OCI-LY7 (cell line): ENCODE measurements at places on chromosomes 5 and 9.

DNA sequence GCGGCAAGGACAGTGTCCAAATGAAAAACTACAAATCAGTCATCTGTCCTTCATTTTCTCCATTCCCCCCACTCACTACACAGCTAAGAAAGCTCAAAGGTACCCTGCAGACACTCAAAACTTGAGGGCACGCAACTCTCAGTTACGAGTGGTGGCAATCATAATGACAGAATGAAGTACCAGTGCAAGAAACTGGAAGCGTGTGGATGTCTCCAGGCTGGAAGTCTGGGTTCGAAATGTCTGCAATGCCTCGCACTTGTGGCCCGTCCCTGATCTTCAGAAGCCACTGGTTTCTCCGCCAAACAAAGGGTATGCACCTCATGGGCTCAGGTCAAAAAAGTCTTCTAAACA lies 597 bp upstream of the CENPH start:
- DNase-seq, result no peak

- DNase-seq, result no peak
Observed at GRCh38 chr5:68376935-68377334, 161.4 kb downstream of the PIK3R1 start.

- no peak for DNase-seq
Observed at GRCh38 chr5:18544421-18544820, 910.2 kb downstream of the TAF11L14 start.

DNA sequence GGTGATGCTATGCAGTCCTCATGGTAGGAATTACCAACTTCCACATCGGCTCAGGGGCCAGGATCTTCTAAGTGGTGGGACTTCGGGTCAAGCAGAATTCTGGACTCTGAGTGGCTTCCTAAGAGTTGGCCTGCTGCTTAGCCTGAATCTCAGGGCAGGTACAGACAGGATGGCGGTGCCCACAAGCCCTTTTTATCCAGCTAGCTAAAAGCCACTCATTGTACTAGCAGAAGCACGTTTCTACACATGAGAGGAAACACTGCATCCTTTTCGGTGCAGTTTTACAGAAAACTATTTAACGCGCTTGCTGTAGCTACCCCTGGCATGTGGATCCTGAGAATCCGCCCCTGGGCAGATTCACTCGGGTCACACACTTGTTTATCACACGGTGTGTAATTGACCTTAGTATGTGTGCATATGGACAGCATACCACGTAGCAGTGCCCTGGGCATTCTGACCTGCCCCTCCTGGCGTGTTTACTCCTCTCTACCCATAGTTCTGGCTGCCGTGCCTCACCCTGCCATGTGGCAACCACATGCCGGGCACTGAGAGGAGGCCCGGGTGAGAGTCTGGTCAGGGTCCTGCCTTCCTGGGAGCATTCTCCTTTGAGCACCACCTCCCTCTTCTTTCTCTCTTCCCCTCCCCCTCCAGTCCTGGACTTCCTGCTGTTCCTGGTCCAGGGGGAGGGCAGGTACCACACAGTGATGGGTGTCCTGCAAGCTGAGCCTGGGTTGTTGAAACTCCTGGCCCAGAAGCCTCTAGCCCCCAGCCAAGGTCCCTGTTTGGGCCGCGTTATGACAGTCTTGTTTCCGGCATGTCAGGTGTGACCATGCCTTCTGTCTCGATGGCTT lies 65.9 kb downstream of the DAB2IP start:
- no peak for DNase-seq

- DNase-seq, result no peak
Observed at GRCh38 chr5:65790371-65791163, 68.6 kb downstream of the NLN start.

GRCh38 chr5:74252044-74252443 lies 388.5 kb downstream of the ENC1 start:
- DNase-seq, result no peak

GRCh38 chr5:178143901-178144300 lies 9.8 kb downstream of the NHP2 start:
- DNase-seq, result no peak

GRCh38 chr5:79754865-79755555 lies 65.4 kb downstream of the CMYA5 start:
- DNase-seq, result no peak

GRCh38 chr9:95197692-95198271 lies 119.7 kb downstream of the FANCC start:
- DNase-seq, result no peak

GRCh38 chr5:80255431-80255810 lies 427 bp downstream of the SERINC5 start:
- DNase-seq, result peak; percentile 45

DNA sequence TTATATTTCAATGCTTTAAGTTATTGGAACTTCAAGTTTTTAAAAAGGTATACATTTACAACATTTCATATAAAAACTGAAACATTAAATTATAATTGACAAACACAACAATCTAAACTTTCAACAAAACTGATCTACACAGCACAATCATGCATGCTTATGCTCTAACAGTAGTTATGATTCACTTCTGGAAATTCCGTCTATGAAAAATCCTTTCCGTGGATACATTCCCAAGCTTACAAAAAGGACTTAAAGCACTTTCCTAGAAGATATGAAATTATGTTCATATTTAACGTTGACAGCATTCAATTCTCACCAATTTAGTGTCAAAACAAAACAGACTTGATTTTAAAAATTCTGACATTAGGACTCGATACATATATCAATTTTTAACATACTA lies 3.7 kb downstream of the HNRNPH1 start:
- no peak for DNase-seq

DNA sequence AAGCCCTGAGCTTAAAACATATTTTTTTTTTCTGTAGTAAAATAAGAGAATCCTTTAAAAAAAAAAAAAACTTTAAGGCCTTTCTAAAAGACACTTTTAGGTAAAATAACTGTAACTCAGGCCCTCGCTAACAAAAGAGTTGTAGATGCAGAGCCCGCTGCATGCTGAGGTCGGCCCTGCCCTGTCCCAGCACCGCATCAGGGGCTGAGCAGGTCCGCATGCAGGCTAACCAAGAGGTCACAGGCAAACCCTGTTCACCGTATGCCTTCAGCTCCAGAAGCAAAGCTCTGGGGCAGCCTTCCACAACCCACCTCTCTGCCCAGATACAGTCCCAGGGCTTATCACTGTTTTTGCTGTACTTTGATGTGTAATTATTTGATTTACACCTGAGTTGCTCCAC lies 216.1 kb downstream of the GNA14 start:
- no peak for DNase-seq

DNA sequence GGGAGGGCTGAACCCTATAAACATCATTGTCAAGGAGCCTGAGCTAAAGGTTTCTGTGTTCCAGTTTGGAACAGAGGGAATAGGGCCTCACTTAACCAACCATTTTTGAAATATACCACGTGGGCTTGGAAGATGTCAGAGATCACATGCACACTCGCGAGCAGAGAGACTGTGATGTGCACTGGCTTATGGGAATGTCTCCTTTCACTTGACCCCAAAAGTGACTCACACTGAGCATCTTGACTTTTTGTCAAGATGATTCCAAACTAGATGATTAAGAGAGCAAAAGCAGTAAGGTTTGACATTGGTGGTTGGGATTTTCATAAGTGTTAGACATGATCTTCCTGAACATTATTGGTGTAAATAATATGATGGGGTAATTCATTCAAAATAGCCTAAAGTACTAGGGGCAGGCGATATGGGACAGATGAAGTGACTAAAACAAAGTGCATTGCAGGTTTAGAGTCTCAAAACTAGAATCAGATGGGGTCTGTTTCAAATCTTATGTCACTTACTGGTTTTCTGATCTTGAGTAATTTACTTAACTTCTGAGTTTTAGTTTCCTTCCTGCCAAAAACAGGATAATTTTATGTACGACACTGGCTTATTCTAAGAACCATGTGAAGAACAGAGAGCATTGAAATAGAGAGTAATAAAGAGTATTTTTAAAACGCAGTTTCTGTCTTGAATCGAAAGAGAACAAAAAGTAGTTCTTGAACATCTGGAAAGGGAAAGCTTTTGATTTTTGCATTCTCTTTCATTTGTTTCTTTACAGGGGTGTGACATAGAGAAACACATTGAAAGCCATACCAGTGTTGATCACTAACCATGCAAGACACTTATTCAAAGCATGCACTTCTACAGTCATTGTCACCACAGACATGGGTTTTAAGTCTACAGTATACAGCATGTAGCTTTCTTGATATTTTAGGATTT lies 383.0 kb downstream of the DIRAS2 start:
- DNase-seq, result no peak

DNA sequence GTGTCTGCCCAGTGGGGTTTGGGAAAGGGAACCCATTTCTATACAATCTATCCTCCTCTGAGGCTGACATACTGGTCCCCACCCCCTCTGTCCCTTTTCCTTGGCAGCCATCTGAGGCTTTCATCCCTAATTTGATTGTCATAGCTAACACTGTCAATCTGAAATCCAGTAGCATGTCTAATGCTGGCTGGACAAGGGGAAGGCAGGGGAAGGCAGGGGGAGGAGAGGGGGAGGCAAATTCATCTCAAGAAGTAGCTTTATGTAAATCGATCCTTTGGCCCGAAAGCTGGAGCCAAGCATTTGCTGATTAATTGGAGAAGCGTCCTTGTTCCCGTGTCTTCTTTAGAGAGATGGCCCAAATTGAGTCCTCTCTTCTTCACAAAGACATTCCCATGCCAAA lies 314.1 kb upstream of the PANK3 start:
- no peak for DNase-seq

- DNase-seq, result no peak
Observed at GRCh38 chr5:39826051-39826450, 401.3 kb upstream of the DAB2 start.

DNA sequence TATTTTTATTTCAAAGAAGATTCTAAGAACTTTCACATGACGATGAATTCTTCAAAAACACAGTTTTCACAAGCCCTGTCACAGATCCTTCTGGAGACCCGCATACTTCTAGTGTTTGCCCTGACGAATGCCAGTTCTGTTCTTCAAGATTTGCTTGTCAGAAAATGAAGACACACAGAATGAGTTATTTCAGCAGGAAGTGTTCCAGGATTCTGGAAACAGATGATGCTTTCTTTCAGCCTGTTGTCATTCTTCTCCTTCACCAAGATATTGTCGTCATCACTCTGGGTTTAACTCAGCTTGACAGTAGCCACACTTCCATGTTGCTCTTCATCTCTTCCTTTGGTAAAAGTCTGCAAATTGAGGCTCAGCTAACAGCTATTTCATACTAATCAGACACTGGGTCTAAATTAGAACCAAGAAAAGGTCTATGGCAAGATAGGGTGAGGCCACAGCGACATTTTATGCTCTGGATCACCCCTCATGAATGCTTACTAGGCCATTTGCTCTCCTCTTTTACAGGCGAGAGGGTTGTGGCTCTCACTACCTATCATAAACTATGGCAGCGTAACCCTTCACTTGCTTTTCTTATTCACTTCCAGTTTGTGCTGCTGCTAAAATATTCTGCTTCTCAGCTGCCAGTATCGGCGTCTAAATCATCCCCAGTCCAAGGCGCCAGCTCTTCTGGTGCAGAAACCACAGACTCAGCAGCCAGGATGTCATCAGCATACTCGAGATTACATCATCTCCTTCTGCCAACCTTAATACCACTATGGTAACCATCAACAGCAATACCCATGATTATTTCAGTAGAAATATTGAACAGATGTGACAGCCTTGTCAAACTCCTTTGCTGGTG lies 159.6 kb upstream of the TBCA start:
- peak; percentile 14 for DNase-seq

- no peak for DNase-seq
Observed at GRCh38 chr5:100270023-100270771, 265.0 kb upstream of the FAM174A start.

DNA sequence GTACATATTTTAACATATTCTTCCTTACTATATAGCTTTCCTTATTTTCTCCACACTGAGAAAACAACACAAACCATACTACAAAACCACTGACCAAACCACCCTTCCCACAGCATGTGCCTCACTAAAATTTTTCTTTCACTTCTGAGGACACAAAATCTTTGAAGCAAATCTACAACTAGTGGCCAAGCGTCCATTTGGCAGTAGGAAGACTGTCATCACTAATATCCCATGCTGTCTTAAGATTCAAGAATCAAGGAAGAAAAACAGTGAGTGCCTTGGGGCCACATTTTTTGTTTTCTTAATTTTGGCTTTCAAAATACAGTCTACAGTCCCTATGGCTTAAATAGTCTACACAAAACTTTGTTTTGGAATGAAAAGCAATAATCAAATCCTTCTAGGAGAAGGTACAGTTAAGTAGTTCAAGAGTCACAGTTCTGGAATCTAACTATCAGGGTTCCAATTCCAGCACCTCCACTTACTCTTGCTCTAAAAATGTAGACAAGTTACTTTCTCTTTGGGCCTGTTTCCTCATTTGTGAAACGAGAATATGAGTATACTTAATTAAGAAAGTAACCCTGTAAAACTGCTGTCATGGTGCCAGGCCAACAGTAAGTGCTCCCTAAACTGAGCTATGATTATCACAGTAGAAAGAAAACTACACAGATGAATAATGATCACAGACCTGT lies 227.9 kb downstream of the BNC2 start:
- DNase-seq, result no peak

DNA sequence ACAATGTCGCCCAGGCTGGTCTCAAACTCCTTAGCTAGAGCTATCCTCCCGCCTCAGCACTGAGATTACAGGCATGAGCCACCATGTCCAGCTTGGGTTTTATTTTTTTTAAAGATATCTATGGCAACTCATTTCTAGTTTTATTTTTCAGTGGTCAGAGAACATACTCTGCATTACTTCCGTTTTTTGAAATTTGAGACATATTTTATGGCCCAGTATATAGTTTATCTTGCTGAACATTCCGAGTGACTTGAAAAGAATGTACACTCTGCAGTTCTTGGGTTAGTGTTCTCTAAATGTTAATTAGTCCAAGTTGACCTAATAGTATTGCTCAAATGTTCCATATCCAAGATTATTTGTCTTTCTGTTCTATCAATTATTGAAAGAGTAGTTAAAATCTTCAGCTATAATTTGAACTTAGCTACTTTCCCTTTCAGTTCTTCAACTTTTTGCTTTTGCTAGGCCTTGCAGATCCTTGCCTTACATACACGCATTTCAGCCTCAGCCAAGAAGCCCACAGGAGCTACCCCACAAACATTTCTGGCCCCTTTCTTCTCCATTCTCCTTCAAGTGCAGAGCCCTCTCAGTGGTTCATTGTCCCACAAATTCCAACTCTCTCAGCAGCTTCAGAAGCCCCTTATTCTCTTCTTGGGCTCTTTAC lies 22.3 kb upstream of the SNAPC3 start:
- no peak for DNase-seq
